ENCODE measurements at places on chromosomes 6 and 20.

DNA sequence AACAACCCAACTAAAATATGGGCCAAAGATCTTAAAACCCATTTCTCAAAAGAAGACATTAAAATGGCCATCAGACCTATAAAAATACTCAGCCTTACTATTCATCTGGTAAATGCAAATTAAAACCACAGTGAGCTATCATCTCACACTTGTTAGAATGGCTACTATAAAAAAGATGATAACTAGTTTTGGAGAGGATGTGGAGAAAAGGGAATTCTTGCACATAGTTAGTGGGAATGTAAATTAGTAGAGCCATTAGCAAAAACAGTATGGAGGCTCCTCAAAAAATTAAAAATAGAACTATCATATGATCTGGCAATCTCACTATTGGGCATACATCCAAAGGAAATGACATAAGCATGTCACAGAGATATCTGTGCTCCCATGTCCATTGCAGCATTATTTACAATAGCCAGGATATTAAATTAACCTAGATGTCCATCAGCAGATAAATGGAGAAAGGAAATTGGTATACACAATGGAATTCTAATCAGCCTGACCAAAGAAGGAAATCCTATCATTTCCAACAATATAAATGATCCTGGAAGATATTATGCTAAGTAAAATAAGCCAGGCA is 2.9 kb downstream of the SIRPB1 start:
- DNase-seq: no peak

- peak; percentile 51 for DNase-seq
These were observed 556 bp downstream of the PANK2 start for GRCh38 chr20:3889489-3890397.

- no peak for DNase-seq
These were observed at the start of gene AIF1 for GRCh38 chr6:31614684-31615578. AIF1 (plus strand) TSS chr6:31615234; CDS start chr6:31615330, 96 bp downstream.

GRCh38 chr6:33828452-33828763 is 24.6 kb upstream of the MLN start:
- DNase-seq: no peak

- peak; percentile 7 for DNase-seq
These were observed 13.5 kb downstream of the IL22RA2 start for GRCh38 chr6:137159912-137160311.

- DNase-seq: no peak
These were observed 11.4 kb downstream of the RIN2 start for GRCh38 chr20:19769507-19769906.

GRCh38 chr6:49744259-49744658 is at the start of gene CRISP3:
CRISP3 (minus strand) TSS chr6:49744388; CDS start chr6:49744367, 21 bp downstream.
- no peak for DNase-seq

- no peak for DNase-seq
These were observed 133.8 kb downstream of the BTBD3 start for GRCh38 chr20:12051206-12052163.

GRCh38 chr20:37933786-37934633 is 31.1 kb downstream of the VSTM2L start:
- DNase-seq: no peak

DNA sequence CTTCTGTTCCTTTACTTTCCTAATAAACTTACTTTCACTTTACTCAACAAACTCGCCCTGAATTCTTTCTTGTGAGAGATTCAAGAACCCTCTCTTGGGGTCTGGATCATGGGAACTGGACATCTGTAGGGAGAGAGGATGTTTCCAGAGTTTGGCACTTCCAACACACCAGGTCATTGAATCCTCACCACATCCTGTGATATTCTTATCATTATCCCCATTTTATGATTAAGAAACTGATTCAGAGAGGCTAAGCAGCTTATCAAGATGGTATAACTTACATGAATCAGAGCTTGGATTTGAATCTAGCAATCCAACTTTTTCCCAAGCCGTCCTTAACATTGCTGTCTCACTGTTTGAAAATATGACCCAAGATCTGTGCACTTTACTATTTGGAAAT is 15.5 kb downstream of the PPIL6 start:
- DNase-seq: no peak
